T-helper 17 cell (primary cell): ENCODE measurements at places on chromosomes 11 and 22. TPM values are rescaled to one million over a fixed set of nuclear protein-coding genes. Genes with fewer than 3 reads are reported as not detected.

DNA sequence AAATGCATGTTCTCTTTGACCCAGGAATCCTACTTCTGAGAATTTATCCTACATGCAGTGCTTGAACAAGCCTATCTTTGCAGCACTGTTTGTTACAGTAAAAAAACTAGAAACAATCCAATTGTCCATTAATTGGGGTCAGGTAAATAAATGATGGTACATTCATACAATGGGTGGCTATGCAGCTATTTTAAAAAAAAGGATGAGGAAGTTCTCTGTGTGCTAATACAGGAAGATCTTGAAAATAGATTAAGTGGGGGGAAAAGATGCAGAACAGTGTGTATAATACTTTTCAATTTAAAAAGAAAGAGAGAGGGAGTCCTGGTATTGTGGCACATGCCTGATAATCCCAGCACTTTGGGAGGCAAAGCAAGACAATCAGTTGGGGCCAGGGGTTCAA, 9.5 kb upstream of the CREB3L1 start:
- no peak overlapping the region for H3K4me3 ChIP-seq
- peaks cover 4% of the 10 kb centered on the region for H3K36me3 ChIP-seq
- no peak for DNase-seq
- H3K27me3 ChIP-seq, result peaks cover 24% of the 10 kb centered on the region
- no peak overlapping the region for H3K27ac ChIP-seq

DNA sequence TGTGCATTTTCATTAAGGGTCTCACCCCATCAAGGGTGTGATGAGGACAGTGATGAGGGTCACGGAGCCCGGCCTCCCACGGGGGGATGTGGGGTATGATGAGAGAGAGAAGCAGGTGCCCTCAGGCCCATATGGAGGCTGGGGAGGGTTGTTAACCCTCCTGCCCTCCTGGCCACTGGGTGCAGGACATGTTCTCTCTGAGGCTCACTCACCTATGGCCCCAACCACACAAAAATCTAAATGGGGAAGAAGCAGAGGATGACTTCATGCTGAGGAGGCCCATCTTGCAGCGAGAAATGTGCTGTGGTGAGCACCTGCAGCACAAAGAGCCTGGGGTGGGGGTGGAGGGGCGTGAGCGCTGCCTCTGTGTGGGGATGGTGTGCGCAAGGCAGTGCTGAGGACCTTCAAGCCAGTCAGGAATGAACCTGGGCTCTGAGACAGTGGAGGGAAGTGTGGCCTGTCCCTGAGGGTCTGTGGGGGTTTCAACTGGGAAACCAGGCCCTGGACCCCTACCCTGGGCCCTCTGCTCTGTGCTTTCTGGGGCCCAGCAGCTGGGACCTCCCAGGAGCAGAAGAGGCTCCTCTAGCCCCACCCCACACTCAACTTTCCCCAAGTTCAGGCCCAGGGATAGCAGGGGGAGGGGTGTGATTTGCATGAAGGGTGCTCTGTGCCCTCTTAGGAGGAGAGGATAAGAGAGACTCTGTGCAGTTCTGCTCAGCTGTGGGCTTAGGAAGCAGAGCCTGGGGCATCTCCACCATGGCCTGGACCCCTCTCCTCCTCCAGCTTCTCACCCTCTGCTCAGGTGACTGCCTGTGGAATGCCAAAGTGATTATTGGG, 43.0 kb upstream of the TOP3B start:
- no peak overlapping the region for H3K4me3 ChIP-seq
- H3K36me3 ChIP-seq, result no peaks in the 10 kb centered on the region
- no peak overlapping the region for H3K27ac ChIP-seq
- DNase-seq, result no peak
- peaks cover 6% of the 10 kb centered on the region for H3K4me1 ChIP-seq

PRG3 gene
- total RNA-seq, result not detected

DNA sequence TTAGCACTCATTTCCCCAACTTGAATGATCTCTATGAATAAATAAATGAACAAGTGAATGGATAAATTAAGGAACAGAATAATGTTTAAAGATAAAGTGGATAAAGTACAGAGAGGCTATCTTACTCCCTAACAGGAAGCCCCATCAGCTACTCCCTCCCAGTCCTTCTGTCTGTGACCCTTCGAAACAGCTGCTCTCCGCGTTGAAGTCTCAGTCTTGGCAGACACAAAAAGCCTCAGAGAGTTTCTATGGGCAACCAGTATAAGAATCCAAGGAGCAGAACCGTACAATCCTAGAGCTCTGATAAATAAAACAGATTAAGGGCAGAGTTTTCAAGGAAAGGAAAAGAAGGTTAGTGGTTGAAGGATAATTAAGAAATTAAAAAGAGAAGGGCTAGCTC, 35.0 kb downstream of the GUCY1A2 start:
- H3K36me3 ChIP-seq, result no peaks in the 10 kb centered on the region
- DNase-seq, result no peak
- no peak overlapping the region for H3K27ac ChIP-seq
- no peaks in the 10 kb centered on the region for H3K27me3 ChIP-seq
- H3K4me1 ChIP-seq, result no peaks in the 10 kb centered on the region

PAFAH1B2 gene
- 43.4 TPM for total RNA-seq

GGT1 gene
- 54.3 TPM for total RNA-seq

DNA sequence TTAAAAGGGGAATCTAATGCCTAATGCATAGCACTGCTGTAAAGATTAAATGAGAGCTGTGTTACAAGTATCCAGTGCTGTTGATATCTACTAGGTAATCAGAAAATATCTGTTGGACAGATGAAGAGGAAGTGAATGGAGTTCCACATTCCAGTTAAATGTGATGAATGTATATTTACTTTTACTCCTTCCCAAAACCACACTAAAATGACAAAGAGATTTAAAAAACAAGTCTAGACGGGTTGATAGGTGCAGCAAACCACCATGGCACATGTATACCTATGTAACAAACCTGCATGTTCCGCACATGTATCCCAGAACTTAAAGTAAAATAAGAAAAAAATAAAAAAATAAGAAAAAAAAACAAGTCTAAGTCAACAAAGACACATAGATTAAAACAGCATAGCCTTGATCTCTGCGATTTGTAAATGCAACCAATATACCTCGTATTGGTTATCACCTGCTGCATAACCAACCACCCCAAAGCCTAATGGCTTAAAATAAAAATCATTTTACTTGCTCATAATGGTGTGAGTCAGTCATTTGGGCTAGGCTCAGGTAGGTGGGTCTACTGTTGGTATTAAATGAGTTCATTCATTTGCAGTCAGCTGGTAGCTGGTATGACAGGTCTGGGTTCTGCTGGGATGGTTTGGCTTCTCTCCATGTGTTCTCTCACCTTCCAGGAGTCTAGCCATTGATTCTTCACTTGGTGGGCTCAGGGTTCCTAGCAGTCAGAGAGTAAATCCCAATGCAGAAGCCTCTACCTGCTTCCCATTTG, 39.7 kb upstream of the SLC6A5 start:
- no peak overlapping the region for H3K4me3 ChIP-seq
- no peak for DNase-seq
- no peak overlapping the region for H3K27ac ChIP-seq
- H3K36me3 ChIP-seq, result no peaks in the 10 kb centered on the region

DNA sequence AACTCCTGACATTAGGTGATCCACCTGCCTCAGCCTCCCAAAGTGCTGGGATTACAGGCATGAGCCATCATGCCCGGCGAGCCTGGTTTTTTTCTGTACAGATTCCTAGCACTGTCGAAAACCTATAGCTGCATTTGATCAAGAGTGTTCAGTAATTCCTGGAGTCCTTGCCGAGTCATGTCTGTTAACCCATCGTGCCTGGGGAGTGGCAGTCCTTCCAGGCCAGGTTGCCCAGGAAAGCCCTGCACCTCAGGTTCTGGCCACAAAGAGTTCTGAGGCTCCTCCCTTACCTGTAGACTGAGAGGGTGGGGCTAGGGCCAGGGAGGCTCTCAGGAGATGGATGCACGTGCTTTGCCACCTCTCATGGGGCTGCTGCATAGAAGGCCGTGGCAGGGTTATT, 17.0 kb downstream of the YDJC start:
- DNase-seq, result no peak
- peaks cover 2% of the 10 kb centered on the region for H3K36me3 ChIP-seq
- no peaks in the 10 kb centered on the region for H3K27me3 ChIP-seq
- H3K4me3 ChIP-seq, result no peak overlapping the region
- no peak overlapping the region for H3K27ac ChIP-seq

KMT2A gene
- 156 TPM for total RNA-seq

GRCh38 chr11:40230821-40231220, 1228.6 kb downstream of the LRRC4C start:
- no peak for DNase-seq
- H3K36me3 ChIP-seq, result no peaks in the 10 kb centered on the region
- no peak overlapping the region for H3K27ac ChIP-seq
- H3K4me3 ChIP-seq, result no peak overlapping the region
- H3K4me1 ChIP-seq, result no peaks in the 10 kb centered on the region
- no peaks in the 10 kb centered on the region for H3K27me3 ChIP-seq

POTEH gene
- total RNA-seq, result not detected

DNA sequence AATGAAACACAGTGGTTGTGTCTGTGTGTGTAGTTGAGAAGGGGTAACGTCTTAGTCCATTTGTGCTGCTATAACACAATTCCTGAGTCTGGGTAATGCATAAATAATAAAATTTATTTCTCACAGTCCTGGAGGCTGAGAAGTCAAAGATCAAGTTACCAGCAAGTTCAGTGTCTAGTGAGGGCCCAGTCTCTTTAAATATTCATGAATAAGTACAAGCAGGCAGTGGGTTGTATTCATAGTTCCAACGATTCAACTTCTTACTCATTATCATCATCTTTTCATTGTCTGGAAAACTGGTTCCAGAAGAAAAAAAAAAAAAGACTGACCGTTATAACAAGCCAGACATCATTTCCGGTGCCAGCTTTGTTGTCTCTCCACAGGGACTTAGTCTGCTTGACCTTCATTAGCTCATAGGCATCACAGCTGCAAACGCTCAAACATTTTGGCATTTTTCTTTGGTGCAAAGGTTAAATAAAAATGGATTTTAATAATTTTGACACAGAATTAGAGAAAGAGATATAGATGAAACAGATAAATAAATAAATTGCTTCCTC, 1297.5 kb downstream of the LRRC4C start:
- H3K36me3 ChIP-seq, result no peaks in the 10 kb centered on the region
- no peak overlapping the region for H3K4me3 ChIP-seq
- no peak for DNase-seq

DNA sequence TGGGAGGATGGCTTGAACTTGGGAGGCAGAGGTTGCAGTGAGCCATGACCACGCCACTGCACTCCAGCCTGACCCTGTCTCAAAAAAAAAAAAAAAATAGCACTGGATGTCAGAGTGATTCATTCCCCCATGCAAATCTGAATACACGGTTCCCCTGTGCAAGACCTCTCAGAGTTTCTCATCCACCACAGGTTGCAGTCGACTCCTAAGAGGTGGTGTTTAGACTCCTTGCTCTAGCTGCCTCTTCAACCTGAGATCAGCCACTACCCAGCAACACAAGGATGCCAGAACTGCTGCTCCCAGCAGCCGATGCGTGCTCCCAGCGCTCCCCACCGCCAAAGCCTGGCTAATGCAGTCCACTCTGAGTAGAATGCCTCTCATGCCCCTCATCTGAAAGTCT, 97.5 kb downstream of the PARVA start:
- H3K4me3 ChIP-seq, result no peak overlapping the region
- no peak for DNase-seq
- H3K4me1 ChIP-seq, result peaks cover 2% of the 10 kb centered on the region
- no peak overlapping the region for H3K27ac ChIP-seq
